NCI-H1417 (cell line): ENCODE measurements at places on chromosomes 12 and 14.

GRCh38 chr12:1034243-1034642, 43.2 kb downstream of the ERC1 start:
- no peak for DNase-seq

- DNase-seq: peak; percentile 40
Observed at GRCh38 chr14:32468955-32469354, 139.9 kb downstream of the AKAP6 start.

GRCh38 chr12:40325349-40325960, 100.7 kb downstream of the LRRK2 start:
- DNase-seq: peak; percentile 58

GRCh38 chr12:31574803-31575575, 15.9 kb downstream of the DENND5B start:
- no peak for DNase-seq

DNA sequence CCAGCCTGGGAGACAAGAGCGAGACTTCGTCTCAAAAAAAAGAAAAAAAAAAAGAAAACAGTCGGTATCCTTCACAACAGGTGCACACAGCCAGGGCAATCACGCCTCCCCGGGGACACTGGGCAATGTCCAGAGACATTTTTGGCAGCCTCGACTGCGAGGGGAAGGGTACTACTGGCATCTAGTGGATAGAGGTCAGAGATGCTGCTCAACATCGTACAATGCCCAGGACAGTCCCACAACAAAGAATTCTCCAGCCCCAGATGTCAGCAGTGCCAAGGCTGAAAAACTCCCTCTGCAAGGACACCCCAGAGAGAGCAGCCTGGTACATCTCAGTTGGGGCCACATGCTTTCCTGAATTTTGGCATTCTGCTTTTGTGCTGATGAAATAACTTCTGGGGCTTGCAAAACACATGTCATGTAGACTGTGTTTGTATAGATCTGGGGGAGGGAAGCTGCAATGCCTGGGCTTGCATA, 21.5 kb downstream of the ALDH2 start:
- no peak for DNase-seq

DNA sequence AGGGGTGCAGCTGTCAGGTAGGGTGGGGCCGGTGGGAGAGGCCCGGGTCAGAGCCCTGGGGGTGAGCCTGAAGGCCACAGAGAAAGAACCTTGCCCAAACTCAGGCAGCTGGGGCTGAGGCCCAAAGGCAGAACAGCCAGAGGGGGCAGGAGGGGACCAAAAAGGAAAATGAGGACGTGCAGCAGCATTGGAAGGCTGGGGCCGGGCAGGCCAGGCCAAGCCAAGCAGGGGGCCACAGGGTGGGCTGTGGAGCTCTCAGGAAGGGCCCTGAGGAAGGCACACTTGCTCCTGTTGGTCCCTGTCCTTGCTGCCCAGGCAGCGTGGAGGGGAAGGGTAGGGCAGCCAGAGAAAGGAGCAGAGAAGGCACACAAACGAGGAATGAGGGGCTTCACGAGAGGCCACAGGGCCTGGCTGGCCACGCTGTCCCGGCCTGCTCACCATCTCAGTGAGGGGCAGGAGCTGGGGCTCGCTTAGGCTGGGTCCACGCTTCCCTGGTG, 10.5 kb downstream of the MMP14 start:
- DNase-seq: no peak
